ENCODE measurements at places on chromosomes 16 and 17.

DNA sequence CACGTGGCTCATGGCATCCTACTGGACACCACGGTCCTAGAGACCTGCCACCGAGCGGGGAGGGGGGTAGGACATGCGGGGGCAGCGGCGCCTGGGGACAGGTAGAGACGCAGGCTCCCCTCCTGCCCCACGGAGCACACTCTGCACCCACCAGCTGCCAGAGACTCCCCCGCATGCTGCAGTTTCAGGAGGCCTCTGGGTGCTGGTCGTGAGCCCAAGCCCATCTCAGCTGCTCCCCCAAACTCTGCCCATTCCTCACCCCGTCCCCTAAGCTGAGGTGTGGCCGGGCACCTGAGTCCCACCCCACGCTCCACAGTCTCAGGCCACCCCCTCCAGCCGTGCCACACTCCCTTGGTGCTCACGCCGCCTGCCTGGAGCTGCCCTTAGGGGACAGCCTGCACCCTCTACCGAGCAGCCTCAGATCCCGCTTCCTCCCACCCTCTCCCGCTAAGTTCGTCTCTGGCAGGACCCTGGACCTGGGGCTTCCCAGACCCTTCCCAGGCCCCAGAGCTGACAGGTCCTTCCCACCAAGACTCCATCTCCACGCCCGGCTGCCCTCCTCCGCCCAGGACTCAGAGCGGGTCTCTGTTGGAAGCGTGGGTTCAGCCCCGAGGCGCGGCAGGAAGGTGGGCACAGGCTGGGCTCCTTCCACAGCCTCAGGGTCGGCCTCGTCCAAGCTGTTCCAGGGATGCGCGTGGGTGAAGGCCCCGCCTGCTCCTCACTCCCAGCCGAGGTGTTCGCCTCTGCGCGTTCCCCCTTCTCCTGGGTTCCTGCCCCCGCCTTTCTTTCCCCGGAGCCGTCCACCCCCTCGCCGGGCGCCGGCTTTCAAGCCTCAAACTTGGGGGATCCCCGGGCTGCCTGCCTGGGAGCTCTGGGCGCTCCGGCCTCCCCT lies 1.3 kb downstream of the RAB40B start:
- peak overlapping the region; percentile 68 for H3K4me3 ChIP-seq
- peak overlapping the region; percentile 91 for H3K27ac ChIP-seq
- DNase-seq: no peak
- no peaks in the 10 kb centered on the region for H3K27me3 ChIP-seq
- H3K36me3 ChIP-seq: no peaks in the 10 kb centered on the region

DNA sequence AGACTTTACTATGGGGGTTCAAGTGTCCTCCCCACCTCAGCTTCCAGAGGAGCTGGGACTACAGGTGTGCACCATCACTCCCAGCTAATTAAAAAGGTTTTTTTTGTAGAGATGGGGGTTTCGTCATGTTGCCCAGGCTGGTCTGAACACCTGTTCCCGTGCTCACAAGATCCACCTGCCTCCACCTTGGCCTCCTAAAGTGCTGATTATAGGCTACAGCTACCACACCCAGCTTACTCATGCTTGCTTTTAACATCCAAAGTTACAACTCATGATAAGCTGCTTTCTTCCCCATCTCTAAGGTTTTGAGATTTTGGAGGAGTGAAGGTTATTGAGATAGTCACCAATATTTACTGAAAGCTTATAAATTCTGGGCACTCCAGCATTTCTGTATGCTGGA lies 2.6 kb downstream of the NUP88 start:
- no peak overlapping the region for H3K27ac ChIP-seq
- H3K27me3 ChIP-seq: no peaks in the 10 kb centered on the region
- no peak for DNase-seq
- no peak overlapping the region for H3K4me3 ChIP-seq
- H3K36me3 ChIP-seq: no peaks in the 10 kb centered on the region
- no peaks in the 10 kb centered on the region for H3K4me1 ChIP-seq

DNA sequence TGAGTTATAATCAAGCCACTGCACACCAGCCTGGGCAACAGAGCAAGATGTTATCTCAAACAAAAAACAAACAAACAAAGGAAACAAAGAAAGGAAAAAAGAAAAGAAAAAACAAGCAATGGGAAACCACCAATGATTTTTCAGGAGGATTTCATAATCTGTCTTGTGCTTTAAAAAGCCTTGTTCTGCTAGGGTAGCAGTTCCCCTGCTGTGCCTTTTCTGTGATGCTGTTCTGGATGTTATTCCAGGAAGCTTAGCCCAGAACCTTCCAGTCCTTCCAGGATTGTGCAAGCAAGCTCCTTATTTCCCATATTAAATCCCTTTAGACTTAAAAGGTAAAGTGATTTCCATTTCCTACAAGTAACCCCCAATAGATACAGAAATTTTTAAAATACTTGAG lies 171.1 kb downstream of the ABCC12 start:
- no peak overlapping the region for H3K4me3 ChIP-seq
- no peak overlapping the region for H3K27ac ChIP-seq
- no peak for DNase-seq
- no peaks in the 10 kb centered on the region for H3K27me3 ChIP-seq

DNA sequence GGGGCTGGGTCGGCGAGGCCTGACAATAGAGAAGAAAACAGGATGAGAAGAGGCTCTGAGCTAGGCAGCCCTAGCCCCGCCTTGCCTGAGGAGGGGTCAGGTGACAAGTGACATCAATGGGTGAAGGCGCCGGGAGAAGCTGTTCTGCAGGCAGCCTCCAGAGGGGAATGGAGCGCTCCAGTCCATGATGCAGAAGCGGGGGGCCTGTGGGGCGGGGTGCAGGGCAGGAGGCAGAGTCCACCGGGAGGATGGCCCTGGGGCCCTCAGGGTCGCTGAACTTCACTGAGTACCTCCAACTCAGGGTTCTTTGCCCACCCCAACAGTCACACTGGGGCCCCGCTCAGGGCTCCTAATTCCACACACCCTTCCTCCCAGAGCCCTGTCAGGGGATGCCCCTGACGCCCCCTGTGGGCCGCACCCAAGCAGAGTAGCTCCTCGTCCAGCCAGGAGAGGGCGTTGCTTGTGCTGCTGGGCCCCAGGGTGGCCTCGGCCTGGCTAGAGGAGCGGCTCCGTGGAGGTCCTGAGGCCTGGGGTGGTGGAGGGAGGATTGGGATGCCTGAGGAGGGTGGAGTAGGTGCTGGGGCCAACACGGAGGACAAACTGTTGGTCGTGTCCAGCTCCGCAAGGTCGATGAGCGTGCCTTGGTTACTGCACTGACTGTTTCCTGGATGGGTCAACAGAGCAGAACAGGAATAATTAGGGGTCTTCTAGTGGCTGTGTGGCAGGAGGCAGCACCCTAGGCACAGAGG lies 20.8 kb downstream of the GGA3 start:
- no peak for DNase-seq
- H3K27ac ChIP-seq: no peak overlapping the region
- peaks cover 44% of the 10 kb centered on the region for H3K4me1 ChIP-seq
- no peaks in the 10 kb centered on the region for H3K27me3 ChIP-seq
- H3K36me3 ChIP-seq: peaks cover 9% of the 10 kb centered on the region

DNA sequence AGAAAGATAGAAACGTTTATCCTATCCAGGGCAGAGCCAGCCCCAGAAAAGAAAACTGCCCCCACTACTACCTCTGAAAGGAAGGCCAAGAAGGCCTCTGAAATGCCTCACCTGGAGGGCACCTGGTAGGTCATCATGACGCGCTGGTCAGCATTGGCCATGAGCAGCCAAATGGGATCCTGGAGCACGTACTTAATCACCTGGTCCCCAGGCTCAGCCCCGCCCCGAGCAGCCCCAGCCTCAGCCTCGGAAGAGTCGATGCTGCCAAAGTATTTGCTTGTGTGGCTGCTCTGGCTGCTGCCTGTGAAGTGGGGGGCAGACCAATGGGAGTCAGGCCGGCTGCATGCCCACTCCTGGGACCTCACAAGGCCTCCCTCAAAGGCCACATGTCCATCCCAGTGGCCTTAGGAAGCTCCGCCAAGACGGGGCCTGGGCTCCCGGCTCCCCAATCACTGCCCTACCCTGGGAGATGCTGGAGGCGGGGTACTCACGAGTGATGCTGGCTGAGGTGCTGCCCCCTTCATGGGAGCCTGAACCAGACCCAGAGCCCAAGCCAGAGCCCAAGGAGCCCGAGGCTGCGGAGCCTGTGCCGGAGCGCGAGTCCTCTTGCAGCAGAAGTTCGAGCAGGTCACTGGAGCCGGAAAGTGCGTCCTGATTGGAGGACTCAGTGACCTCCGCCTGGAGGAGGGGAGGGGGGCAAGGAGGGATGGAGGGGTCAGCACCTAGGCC lies 9.9 kb downstream of the PER1 start:
- H3K4me3 ChIP-seq: no peak overlapping the region
- H3K27ac ChIP-seq: peak overlapping the region; percentile 91
- no peaks in the 10 kb centered on the region for H3K27me3 ChIP-seq
- H3K4me1 ChIP-seq: peaks cover 10% of the 10 kb centered on the region
- DNase-seq: no peak

DNA sequence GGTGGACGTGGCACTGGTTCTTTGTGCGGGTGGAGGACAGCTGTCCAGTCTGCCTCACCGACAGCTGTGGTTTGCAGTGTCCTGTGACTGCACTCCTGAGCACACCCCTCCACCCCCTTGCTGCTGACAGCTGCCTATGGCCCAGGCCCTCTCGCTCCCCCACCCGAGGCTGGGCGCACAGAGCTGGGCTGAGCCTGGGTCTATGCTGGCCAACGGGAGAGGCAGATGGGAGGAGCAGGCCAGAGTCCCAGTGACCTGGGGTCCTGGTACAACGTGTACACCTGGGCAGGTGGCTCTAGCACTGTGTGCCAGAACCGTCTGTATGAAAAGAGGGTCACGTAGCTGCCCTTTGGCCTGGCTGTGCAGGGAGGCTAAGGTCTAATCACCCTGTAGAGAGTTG lies 30.5 kb downstream of the BAIAP2 start:
- no peak overlapping the region for H3K4me3 ChIP-seq
- no peaks in the 10 kb centered on the region for H3K4me1 ChIP-seq
- H3K27me3 ChIP-seq: no peaks in the 10 kb centered on the region
- DNase-seq: no peak
- H3K27ac ChIP-seq: no peak overlapping the region

DNA sequence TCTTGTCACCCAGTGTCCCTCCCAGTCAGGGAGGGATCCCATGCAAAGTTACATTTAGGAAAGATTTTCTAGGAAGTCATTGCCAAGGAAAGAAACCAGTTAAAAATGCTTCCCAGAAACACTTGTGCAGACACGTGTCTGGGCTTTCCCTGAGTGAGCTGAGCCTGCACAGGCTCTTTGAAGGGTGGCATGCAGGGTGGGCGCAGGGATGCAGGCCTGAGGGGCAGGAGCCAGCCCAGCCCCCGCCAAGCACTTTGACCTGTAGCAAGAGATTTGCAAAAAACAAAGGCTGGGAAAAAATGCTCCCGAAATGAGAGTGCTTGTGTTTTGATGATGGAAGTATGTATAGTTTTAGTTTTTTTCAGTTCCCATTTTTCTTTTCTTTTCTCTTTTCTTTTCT lies 52.4 kb downstream of the B9D1 start:
- H3K36me3 ChIP-seq: no peaks in the 10 kb centered on the region
- H3K27ac ChIP-seq: no peak overlapping the region
- H3K4me3 ChIP-seq: no peak overlapping the region
- peaks cover 16% of the 10 kb centered on the region for H3K4me1 ChIP-seq
- no peak for DNase-seq

- peak overlapping the region; percentile 82 for H3K27ac ChIP-seq
- H3K4me1 ChIP-seq: no peaks in the 10 kb centered on the region
- no peaks in the 10 kb centered on the region for H3K27me3 ChIP-seq
- no peak for DNase-seq
These were observed 14.6 kb upstream of the TMEM92 start for GRCh38 chr17:50259477-50260324.

- no peak for DNase-seq
- H3K27me3 ChIP-seq: no peaks in the 10 kb centered on the region
- no peaks in the 10 kb centered on the region for H3K36me3 ChIP-seq
- H3K4me1 ChIP-seq: no peaks in the 10 kb centered on the region
- no peak overlapping the region for H3K4me3 ChIP-seq
These were observed 62.0 kb upstream of the MARCHF10 start for GRCh38 chr17:62870030-62870541.

GRCh38 chr16:78291604-78292003 lies 192.2 kb downstream of the WWOX start:
- no peaks in the 10 kb centered on the region for H3K36me3 ChIP-seq
- H3K27ac ChIP-seq: no peak overlapping the region
- H3K4me3 ChIP-seq: no peak overlapping the region
- H3K27me3 ChIP-seq: no peaks in the 10 kb centered on the region
- no peak for DNase-seq

- no peak overlapping the region for H3K4me3 ChIP-seq
- no peaks in the 10 kb centered on the region for H3K27me3 ChIP-seq
- no peaks in the 10 kb centered on the region for H3K36me3 ChIP-seq
- H3K4me1 ChIP-seq: no peaks in the 10 kb centered on the region
- DNase-seq: no peak
- H3K27ac ChIP-seq: no peak overlapping the region
These were observed 1.3 kb downstream of the PRSS21 start for GRCh38 chr16:2818272-2818876.

GRCh38 chr16:82832821-82833220 lies 206.1 kb downstream of the CDH13 start:
- no peak for DNase-seq
- H3K4me3 ChIP-seq: no peak overlapping the region
- no peaks in the 10 kb centered on the region for H3K4me1 ChIP-seq
- no peaks in the 10 kb centered on the region for H3K36me3 ChIP-seq

GRCh38 chr17:70912716-70913485 lies 743.6 kb downstream of the KCNJ2 start:
- no peaks in the 10 kb centered on the region for H3K27me3 ChIP-seq
- no peaks in the 10 kb centered on the region for H3K36me3 ChIP-seq
- H3K4me1 ChIP-seq: no peaks in the 10 kb centered on the region
- no peak for DNase-seq

GRCh38 chr17:8126491-8127066 lies 2.7 kb upstream of the HES7 start:
- H3K36me3 ChIP-seq: no peaks in the 10 kb centered on the region
- H3K4me3 ChIP-seq: peak overlapping the region; percentile 46
- no peaks in the 10 kb centered on the region for H3K27me3 ChIP-seq
- peak; percentile 23 for DNase-seq

DNA sequence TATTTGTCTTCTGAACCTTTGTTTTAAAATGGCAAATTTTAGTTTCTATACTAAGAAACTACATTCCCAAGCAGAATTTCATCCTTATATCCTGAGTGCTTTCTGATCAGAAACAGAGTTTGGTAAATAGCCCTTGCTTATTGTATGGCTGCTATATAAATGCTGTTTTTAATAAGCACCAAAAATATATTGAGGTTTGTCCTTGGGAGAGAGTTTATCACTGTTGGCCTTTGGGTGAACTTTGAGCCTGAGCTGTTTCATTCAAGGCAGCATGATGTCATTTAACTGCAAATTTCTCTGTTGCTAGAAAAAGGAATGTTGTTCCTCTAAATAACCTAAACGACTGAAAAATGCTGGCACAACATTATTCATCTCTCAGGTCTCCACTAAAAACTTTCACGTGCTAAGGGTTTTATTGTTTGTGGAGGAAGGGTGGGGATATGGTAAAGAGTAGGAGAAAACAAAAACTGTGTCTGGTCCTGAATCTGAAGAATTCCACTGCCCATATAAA lies 334.3 kb upstream of the TBX2 start:
- H3K36me3 ChIP-seq: no peaks in the 10 kb centered on the region
- H3K4me3 ChIP-seq: no peak overlapping the region
- peak overlapping the region; percentile 35 for H3K27ac ChIP-seq
- no peaks in the 10 kb centered on the region for H3K27me3 ChIP-seq
- no peak for DNase-seq

GRCh38 chr17:60252459-60252858 lies 102.7 kb downstream of the CA4 start:
- no peak overlapping the region for H3K27ac ChIP-seq
- no peaks in the 10 kb centered on the region for H3K36me3 ChIP-seq
- no peak for DNase-seq
- peaks cover 8% of the 10 kb centered on the region for H3K4me1 ChIP-seq
- no peaks in the 10 kb centered on the region for H3K27me3 ChIP-seq

GRCh38 chr16:2160915-2161551 lies 5.5 kb downstream of the TRAF7 start:
- H3K27ac ChIP-seq: peak overlapping the region; percentile 71
- no peaks in the 10 kb centered on the region for H3K27me3 ChIP-seq
- H3K36me3 ChIP-seq: no peaks in the 10 kb centered on the region

Data from tibial nerve (tissue), 4 donors.